Adrenal gland (tissue), 19 donors: ENCODE measurements at places on chromosomes 12 and 14. TPM values are rescaled to one million over a fixed set of nuclear protein-coding genes. Genes with fewer than 3 reads are reported as not detected.

Gene KLHDC1
- 3.1 TPM for polyA plus RNA-seq

Gene INHBE
- not detected for polyA plus RNA-seq

Gene CCDC177
- 0.07 TPM for polyA plus RNA-seq

Gene IFNG-AS1
- polyA plus RNA-seq, result not detected

Gene SMCO2
- not detected for polyA plus RNA-seq

Gene GUCY2C
- polyA plus RNA-seq, result not detected

Gene HHIPL1
- polyA plus RNA-seq, result 0.64 TPM

Gene NPFF
- polyA plus RNA-seq, result not detected

Gene RNASE2
- 4.0 TPM for polyA plus RNA-seq

Gene CACNA2D4
- polyA plus RNA-seq, result 3.1 TPM

Gene RPL10L
- not detected for polyA plus RNA-seq

Gene KERA
- not detected for polyA plus RNA-seq

Gene USP44
- 1.1 TPM for polyA plus RNA-seq

Gene CABP1
- 5.1 TPM for polyA plus RNA-seq

Gene RDH16
- polyA plus RNA-seq, result 0.05 TPM

Gene OR6C2
- not detected for polyA plus RNA-seq

Gene PLEKHG7
- not detected for polyA plus RNA-seq

Gene DTX1
- 8.4 TPM for polyA plus RNA-seq

Gene KCNJ8
- 7.9 TPM for polyA plus RNA-seq

Gene TMEM30B
- 1.8 TPM for polyA plus RNA-seq

Gene AICDA
- polyA plus RNA-seq, result not detected

Gene PLXNC1
- 4.3 TPM for polyA plus RNA-seq

Gene TMTC1
- 7.3 TPM for polyA plus RNA-seq

Gene RIN3
- polyA plus RNA-seq, result 32.5 TPM

Gene PTPN6
- 204 TPM for polyA plus RNA-seq

Gene ZNF84
- 17.0 TPM for polyA plus RNA-seq

Gene PRPH
- polyA plus RNA-seq, result 9.6 TPM

Gene SLC25A3
- 362 TPM for polyA plus RNA-seq

Gene LRRK2
- 2.6 TPM for polyA plus RNA-seq

Gene SIRT4
- polyA plus RNA-seq, result 5.1 TPM

Gene NELL2
- 4.2 TPM for polyA plus RNA-seq

Gene TSPAN11
- 0.95 TPM for polyA plus RNA-seq
